NCI-H2029 treated with DMSO at 0.1 percent for 48 hours (cell line): ENCODE measurements at places on chromosomes 11 and 22.

GRCh38 chr11:102017026-102017425, 30.2 kb upstream of the CFAP300 start:
- no peak for DNase-seq

- DNase-seq: peak; percentile 35
These were observed 3.3 kb upstream of the SHISA8 start for GRCh38 chr22:41917903-41918791.

DNA sequence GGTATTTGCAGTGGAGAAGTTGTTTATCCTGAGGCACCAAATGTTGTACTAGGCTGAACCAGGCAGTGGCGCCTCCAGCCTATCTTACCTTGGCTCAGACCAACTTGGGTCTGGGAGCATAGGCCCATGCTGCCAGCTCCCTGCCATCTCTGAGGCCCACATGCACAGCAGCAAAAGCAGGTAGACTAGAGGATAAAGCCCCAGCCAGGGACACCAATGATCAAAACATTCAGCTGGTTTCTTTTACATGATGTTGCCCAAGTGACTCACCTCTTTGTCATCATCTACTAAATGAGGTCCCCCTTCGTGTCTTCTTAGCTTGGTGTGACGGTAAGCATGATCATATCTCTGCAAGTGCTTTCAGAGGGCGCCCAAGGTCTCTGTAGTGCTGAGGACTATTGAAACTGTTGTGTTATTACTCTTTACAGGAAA, 112.1 kb upstream of the DRD2 start:
- no peak for DNase-seq

DNA sequence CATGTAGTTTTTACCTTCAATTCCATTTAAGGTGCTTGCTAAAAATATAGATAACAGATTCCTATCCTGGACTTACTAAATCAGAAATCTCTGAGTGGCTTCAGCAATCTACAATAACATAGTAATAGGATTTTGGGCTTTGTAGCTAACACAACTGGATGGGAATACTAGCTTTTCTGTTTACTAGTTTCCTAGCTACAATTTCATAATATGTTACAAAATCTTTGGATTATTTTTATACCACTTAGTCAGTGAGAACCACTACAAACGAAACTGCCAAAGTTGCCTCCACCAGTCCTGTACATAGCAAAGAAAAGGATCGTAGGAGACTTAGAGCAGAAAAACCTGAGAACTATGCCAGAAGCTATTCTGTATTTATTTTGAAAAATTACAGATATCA, 87.7 kb upstream of the ANO3 start:
- no peak for DNase-seq

DNA sequence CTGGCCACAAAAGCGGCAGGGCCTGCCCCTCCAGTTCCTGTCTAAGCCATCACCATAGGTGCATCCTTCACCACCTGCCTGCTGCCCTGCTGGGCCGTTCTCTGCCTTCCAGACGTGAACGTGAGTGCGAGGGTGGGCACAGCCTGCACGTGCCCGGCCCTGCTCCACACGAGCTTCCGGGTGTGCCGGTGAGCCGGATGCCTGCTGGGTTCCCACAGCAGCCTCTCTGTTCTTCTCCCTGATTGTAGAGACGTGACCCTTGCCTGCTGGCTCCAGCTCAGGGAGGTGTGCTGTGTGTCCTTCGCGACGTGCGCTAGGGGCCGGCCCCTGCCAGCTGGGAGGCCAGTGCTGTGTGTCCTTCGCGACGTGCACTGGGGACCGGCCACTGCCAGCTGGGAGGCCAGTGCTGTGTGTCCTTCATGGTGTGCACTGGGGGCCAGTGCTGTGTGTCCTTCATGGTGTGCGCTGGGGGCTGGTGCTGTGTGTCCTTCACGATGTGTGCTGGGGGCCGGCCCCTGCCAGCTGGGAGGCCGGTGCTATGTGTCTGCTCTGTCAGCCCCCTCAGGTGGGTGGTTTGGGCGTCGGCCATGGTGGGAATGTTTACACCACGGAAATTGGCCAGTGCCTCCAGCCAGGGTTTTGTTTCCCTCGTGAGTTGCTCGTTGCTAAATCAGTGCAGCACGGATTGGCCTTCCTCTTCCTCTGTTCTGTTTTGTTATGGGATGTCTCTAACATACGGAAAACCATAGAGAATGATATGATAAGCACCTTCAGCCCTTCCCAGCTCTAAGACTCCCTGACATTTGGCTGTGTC, 35.4 kb upstream of the BRSK2 start:
- DNase-seq: no peak

- no peak for DNase-seq
These were observed 393.9 kb downstream of the GUCY1A2 start for GRCh38 chr11:106624377-106624776.

- DNase-seq: no peak
These were observed 75.1 kb downstream of the BMAL1 start for GRCh38 chr11:13352711-13353110.

DNA sequence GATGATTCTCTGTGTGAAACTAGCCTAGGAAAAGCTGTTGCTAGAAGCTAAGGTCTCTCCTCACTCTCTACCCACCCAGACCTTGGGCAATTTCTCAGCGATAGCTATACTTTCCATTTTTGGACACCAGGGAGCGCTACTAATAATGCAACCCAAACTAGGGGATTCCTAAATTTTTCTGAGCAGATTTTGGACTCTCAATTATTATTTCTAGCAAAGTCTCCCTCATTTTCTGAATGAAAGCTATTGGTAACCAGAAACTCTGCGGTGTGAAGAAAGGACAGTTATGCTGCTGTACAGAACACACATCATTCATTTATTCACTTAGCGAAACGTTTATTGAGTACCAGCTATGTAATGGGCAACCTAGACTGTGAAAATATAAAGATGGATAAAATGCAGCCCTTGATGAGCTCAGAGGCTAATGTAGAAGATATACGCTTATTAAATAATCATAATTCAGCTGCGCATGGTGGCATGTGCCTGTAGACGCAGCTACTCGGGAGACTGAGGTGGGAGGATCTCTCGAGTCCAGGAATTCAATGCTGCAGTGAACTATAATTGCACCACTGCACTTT, 6.1 kb upstream of the STIM1 start:
- DNase-seq: no peak

DNA sequence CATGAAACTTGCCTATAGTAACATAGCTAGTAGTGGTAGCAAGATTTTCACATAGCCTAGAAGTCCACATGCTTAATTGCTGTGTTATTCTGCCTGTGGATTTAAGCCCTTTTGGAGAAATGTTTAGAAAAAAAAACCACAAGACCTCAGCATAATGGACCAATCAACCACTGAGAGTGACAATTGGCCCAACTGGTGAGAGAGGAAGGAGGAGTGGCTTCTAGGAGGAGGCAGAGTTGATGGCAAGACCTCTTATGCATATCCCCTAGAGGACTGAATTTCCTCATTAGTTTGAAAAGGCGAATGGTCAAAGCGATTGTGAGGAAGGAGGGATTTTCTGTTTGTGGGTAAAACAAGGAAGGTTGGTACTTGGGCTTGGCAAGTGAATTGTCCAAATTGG, 30.6 kb downstream of the NNMT start:
- DNase-seq: no peak

DNA sequence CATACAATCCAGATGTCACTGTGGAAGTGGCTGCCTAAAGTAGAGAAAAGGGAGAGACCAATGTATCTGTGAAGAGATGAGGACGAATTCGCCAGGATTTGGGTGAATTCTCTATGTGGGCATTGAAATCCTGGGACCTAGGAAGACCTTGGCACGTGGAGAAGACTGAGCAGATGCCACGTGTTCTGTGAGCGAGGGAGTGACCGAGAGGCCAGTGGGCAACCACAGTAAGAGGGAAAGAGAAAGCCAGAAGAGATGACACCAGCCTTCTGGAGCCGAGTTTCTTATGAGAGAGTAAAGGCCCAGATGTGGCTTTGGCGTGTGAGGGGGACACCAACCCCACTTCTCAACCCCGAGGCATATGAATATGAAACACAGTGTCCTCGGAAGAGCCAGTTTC, 228.1 kb downstream of the BUD13 start:
- no peak for DNase-seq

- no peak for DNase-seq
These were observed 15.0 kb downstream of the ANO1 start for GRCh38 chr11:70092959-70093715.

DNA sequence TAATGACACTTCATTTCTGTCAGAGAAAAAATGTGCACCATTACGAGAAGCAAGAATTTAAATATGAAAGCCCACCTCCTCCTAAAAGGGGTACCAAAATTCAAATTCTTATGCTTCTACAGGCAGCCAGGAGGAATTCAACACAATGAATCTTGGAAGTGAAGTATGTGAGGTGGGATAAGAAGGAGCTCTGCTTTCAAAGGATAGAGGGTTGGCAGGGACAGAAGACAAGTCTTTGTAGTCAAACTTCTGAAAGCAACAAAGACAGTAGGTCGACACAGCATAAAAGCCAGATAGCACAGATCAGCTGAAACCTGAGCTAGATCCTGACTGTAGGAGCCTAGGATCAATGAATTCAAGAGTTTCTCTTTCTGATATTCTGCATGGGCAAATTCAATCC, 17.4 kb downstream of the NARS2 start:
- DNase-seq: no peak

DNA sequence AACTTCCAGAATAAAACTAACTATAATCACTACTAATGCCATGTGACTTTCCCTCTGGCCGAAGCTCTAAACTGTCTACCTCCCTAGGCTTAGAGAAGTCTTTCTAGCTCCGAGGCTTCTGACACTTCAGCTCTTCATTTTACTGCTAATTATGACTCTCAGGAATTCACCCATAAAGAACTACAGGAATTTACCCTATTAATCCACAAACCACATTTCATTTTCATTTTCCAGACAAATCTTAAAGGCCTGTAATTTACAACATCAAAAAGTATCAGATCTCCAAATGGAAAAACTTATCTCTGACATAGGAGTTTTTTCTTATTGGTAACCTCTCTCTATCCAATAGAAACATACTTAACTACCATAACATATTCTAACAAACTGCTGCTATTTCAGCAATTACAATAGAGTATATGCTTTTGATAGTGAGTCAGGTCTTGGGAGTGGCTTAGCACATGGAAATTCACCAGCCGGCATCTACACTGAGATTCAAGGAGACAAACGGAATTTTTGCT, 33.4 kb downstream of the MRTFA start:
- DNase-seq: no peak

DNA sequence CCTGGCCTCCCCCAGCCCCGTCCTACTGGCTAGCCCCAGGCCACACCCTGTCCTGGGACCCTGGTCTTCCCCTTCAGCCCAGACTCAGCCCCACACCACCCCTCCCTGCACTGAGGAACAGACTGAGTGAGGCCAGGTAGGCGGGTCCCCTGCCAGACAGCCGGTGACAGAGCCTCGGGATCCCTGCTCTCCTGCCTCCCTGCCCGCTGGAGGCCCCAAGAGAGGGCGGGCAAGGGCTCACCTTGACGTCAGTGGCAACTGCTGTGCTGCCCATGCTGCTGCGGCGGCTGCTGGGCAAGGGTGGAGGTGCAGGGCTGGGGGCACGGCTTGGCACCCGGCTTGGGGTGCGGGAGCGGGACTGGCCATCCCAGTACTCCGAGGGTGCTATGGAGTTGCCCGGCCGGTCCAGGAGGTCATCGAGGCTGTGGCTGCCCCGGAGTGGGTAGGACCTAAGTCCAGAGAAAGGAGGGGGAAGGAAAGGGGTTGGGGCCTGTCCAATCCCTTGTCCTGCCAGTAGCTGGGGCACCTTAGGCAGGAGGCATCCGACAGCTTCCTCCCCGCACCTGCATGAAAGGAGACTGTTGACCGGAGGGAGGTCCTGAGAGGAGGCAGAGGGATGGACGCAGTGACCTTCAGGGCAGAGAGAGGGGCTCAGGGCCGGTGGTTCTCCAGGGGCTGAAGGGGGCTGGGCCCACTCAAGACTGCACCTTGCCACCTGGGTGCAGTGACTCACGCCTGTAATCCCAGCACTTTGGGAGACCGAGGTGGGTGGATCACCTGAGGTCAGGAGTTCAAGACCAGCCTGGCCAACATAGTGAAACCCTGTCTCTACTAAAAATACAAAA, 2.2 kb upstream of the SLC16A8 start:
- no peak for DNase-seq

GRCh38 chr22:45886540-45886939, 90.4 kb downstream of the WNT7B start:
- no peak for DNase-seq

- DNase-seq: no peak
These were observed 11.6 kb upstream of the RTN4R start for GRCh38 chr22:20279662-20280134.

DNA sequence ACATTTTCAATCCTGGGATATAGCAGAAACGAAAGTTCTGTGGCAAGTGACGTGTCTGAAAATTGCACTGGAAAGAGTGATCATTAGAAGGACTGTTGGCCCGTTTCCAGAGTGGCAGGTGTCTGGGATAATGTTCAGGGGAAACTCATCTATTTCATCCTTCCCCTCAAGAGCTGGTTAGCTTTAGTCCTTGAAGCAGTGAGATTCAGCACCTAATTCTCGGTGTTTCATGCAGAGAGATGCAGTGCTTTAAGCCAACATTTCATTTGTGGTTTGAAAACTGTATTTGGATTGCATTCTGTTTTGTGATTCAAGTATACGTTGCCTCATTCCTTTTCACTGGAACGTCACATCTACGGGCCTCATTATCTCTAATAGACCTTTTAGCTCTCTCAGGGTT, 205.0 kb upstream of the RAG2 start:
- peak; percentile 15 for DNase-seq

DNA sequence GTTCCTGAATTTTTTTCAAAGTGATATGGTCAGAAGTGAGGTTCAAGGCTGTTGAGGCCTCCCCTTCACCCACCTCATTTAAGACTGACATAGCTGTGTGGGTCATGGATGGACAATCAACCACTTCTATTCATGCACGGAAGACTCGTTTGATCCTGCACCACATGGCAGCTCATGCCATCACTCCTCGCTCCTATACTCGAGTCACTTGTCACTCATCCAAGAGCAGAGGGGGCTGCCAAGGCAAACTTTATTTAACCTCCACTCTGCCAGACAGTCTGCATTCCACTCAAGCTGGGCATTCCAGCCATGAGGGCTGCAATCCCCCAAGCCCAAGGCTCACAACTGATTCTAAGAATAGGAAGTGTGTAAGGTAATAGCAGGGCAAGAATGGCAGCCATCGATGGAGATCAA, 34.1 kb downstream of the SNX19 start:
- DNase-seq: no peak

DNA sequence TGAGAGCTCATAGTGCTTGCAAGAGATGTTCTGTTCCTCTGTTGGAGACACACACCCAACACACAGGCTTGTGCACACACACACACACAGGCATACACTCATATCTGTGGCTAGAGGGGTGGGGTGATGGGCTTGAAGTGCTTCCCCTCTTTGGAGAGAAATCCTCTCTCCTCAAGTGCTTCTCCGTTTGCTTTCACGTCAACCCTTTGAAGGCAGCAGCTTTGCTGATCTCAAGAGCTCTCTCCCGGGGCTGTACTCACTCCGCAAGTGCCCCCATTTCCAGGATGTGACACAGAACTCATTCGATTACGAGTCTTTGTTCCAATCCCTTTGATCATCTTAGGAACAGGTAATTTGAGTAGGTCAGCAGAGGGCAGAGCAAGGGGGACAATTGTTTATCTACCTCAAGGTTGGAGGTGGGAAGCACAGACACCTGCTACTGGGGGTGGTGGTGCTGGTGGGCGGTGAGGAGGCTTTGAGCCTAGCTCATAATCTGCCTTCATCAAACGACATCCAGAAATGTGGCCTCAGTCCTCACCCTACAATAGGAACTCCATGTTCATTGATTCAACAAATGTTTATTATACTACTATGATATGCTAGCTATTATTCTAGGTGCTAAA, 529.8 kb upstream of the CADM1 start:
- DNase-seq: peak; percentile 98

- DNase-seq: no peak
These were observed 1.4 kb downstream of the CTTN start for GRCh38 chr11:70399681-70400112.

GRCh38 chr22:27851974-27852746, 50.6 kb upstream of the MN1 start:
- DNase-seq: no peak
